ENCODE measurements at places on chromosomes 3 and 15. TPM values are rescaled to one million over a fixed set of nuclear protein-coding genes. Genes with fewer than 3 reads are reported as not detected.

SCAANT1 gene
- total RNA-seq, result not detected

- H3K36me3 ChIP-seq, result no peaks in the 10 kb centered on the region
- H3K27ac ChIP-seq, result no peak overlapping the region
- no peak for DNase-seq
- no peak overlapping the region for H3K4me3 ChIP-seq
- H3K4me1 ChIP-seq, result peaks cover 2% of the 10 kb centered on the region
- H3K27me3 ChIP-seq, result no peaks in the 10 kb centered on the region
These were observed 397.7 kb downstream of the MAGI1 start for GRCh38 chr3:65641045-65641444.

DNA sequence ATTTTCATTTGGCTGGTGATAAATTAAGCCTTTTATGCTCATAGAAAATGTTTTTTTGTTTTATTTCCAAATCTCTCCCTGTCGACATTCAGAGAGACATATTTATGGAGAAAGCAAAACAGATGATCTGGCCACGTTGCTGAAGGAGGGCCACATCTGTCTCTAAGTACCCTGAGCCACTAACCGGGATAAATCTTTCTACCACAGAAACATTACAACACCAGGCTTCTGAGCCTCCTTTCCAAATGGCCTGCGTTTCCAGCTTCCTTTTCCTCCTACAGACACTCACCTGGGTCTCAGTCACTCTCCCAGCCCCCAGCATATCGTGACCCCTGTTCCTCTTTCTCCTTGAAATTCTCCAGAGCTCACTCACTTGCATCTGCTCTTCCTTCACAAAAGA lies 161.0 kb downstream of the ARRDC4 start:
- no peaks in the 10 kb centered on the region for H3K36me3 ChIP-seq
- no peaks in the 10 kb centered on the region for H3K4me1 ChIP-seq

- no peaks in the 10 kb centered on the region for H3K36me3 ChIP-seq
- no peaks in the 10 kb centered on the region for H3K4me1 ChIP-seq
- no peaks in the 10 kb centered on the region for H3K27me3 ChIP-seq
- DNase-seq, result peak; percentile 41
These were observed 14.1 kb downstream of the RNF123 start for GRCh38 chr3:49703443-49703927.

DNA sequence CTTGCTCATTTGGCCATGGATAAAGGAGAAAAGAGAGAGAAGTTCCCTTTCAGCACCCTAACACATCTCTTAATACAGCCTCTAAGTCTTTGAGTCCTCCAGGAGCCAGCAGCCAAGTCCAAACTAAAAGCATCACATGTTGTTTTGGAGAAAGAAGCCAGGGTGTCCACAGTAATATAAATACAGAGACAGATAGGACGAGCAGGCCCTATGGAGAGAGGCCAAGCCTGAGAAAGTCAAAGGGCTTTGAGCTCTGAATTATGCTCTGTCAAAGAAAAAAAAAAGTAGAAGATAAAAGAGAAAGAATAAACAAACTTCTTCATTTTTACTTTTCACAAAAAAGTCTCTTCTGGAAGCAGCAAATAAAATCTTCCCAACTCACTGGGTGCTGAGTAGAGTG lies 92.4 kb upstream of the THBS1 start:
- no peak overlapping the region for H3K27ac ChIP-seq
- peak; percentile 45 for DNase-seq
- H3K36me3 ChIP-seq, result no peaks in the 10 kb centered on the region
- peaks cover 21% of the 10 kb centered on the region for H3K4me1 ChIP-seq
- no peaks in the 10 kb centered on the region for H3K27me3 ChIP-seq

All from ovary (tissue), 10 donors.